ENCODE measurements at places on chromosomes 11 and 22.

- DNase-seq, result no peak
Observed at GRCh38 chr11:78314762-78315161, 102.9 kb downstream of the GAB2 start.

DNA sequence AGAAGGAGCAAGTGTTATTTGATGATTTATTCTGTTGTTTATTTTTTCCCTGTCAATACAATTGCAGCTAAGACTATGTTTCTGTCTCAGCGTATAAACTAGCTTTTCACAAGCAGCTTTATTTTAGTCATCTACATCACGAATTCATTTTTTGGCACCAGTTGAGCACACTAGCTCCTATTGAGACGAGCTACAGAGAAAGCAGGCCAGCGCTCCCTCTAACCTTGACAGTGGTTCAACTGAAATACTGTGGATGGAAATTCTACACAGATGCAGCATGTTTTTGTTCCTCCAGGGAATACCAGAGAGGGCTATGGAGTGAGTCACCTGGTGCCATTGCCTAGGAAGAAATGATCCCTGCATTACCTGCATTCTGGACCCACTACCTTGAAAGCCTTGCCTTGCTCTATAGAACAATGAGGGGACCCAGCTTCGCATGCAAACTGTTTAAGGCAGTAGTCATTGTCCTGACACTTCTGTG, 108.2 kb upstream of the ARHGAP42 start:
- no peak for DNase-seq

GRCh38 chr11:122998727-122999366, 17.2 kb upstream of the BSX start:
- DNase-seq, result no peak

DNA sequence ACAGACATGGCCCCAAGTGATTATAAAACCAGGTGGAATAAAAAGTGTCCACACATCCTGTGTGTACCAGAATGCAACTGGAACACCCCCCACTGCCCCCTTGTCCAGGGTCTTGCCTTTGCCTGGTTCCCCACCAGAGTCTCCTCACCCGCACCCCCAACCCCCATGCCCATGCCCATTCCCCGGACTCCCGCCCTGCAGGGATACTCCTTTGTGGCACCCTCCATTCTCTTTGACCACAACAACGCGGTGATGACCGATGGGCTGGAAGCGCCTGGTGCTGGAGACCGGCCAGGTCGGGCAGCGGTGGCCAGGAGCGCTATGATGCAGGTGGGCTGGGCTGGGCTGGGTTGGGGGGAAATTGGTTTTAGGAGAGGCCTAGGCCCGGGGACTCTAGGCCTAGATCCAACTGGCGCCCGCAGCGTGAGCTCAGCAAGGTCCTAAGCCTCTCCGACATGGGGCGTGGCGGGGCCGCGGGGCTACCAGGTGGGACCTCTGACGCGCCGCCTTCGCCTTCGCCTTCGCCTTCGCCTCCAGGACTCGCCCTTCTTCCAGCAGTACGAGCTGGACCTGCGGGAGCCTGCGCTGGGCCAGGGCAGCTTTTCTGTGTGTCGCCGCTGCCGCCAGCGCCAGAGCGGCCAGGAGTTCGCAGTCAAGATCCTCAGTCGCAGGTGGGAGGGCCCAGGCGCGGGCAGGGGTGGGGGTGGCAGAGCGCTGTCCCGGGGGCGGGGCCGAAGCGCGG, 9.1 kb downstream of the RPS6KA4 start:
- DNase-seq, result no peak

- no peak for DNase-seq
Observed at GRCh38 chr11:35373284-35373933, 45.9 kb downstream of the SLC1A2 start.

- DNase-seq, result no peak
Observed at GRCh38 chr11:31651208-31651607, 141.6 kb downstream of the ELP4 start.

DNA sequence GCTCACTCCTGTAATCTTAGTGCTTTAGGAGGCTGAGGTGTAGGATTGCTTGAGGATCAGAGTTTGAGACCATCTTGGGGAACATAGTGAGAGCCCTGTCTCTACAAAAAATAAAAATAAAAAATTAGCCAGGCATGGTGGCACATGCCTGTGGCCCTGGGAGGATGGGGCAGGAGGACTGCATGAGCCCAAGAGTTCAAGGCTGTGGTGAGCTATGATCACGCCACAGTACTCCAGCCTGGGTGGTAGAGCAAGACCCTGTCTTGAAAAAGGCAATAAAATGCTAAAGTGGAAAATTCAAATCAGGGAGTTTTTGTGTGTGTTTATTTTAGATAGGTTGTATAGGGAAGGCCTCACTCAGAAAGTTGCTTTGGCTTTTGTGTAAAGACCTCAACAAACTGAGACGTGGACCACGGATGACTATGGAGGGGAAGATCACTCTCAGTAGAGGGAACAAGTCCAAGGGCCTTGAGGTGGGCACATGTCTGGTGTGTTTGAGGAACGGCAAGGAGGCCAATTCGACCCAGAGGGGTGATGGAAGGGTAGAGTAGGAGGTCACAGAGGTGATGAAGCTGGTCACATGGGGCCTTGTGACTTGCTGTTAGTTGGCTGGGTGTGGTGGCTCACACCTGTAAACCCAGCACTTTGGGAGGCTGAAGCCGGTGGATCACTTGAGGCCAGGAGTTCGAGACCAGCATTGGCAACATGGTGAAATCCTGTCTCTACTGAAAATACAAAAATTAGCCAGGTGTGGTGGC, 35.7 kb downstream of the WEE1 start:
- DNase-seq, result no peak

GRCh38 chr11:85774256-85775101, 36.5 kb downstream of the SYTL2 start:
- no peak for DNase-seq

GRCh38 chr11:126115816-126116331, 53.2 kb upstream of the CDON start:
- no peak for DNase-seq

DNA sequence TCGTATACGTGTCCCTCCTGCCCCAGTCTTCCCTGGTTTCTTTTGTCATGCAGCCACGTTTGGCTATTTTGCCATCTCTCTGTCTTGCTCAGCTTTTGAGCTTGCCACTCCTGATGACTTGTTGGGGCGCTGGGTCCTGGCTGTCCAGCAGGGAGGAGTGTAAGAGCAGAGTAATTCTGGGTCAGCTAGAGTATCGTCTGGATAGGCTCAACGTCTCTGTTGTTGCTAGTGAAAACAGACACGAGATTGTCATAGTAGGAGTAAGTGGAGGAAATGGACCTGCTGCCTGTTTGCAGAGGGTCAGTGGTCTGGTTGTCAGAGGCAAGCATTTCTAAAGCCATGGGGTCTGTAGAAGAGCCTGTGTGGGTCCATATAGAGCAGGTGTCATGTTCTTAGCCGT, 83.0 kb downstream of the PPP6R3 start:
- no peak for DNase-seq

GRCh38 chr11:9038541-9038940, 34.7 kb upstream of the NRIP3 start:
- no peak for DNase-seq

GRCh38 chr22:44211946-44212930, 31.5 kb downstream of the PARVG start:
- DNase-seq, result no peak

DNA sequence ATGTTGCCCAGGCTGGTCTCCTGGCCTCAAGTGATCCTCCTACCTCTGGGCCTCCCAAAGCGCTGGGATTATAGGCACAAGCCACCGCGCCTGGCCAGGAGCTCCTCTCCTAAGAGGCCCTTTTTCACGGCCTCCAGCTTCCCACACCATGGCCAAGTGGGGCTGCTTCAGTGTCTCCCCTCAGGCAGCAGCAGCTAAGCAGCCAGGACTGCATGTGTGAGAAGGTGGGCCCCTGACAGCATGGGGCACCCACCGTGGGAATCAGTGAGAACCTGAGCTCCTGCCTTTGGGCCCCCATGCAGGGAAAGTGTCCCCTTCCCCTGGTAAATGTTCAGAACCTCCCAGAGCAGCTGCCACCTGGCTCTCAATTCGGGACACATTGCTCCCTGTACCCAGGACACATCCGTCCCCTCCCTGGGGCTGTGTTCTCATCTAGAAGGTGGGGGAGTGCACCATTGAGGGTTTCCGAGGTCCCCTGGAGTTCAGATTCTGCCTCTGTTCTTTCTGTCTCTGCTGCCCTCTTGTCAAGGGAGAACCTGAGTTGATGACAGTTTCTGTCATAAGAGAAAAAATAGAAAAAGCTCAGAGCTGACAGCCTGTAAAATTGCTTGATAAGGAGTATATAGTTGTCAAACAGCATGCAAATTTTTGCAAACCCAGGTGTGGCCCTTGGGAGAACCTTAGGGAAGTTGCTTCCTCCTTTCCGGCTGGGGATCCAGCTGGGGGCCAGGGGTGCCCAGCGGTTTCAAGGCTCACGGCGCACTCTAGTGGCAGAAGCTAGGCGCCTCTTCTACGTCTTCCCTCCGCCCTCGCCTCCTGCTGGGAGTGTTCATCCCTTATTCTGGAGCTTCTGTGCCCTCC, 29.7 kb downstream of the FAM83F start:
- DNase-seq, result peak; percentile 33

- DNase-seq, result no peak
Observed at GRCh38 chr11:72947229-72947628, 133.0 kb downstream of the ATG16L2 start.

GRCh38 chr11:65549096-65549495, 9.1 kb downstream of the LTBP3 start:
- DNase-seq, result no peak

GRCh38 chr22:31605851-31606585, 56.0 kb downstream of the PISD start:
- DNase-seq, result no peak

- no peak for DNase-seq
Observed at GRCh38 chr11:1425006-1425405, 35.3 kb downstream of the BRSK2 start.

DNA sequence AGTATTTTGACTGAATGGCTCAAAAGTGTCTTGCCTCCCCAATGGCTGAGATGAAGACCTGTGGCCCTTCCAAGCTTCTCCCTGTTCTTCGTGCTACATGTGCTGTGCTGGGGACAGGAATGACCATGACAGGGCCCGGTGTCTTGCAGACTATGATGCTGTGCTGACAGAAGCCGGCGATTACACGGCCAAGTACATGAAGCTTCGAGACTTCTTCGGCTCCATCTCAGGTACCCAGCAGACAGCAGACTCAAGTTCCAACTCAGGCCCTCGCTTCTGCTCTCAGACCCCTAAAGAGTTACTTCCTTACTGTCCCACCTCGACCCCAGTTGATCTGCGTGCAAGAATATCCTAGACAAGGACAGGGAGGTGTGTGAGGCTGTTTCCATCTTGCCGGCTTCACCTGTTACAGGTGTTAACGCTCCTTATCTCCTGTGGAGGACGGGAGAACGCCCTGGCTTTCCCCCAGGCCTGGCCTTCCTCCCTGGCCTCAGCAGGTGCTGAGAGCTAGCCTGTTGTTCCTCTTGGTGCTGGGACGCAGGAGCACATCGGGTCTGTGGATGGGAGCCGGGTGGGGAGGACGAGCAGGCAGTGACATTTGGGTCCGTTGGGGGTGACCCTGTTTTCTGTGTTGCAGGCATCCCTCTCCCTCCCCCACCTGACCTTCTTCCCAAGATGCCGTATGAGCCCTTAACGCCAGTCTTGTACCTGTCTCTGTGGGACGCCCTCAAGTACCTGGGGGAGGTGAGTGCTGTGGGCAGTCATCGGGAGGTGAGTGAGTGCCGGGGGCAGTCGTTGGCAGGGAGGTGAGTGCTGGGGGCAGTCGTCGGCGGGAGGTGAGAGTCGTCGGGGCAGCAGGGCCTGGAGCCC, 38.1 kb downstream of the GLB1L2 start:
- no peak for DNase-seq

- no peak for DNase-seq
Observed at GRCh38 chr11:72735495-72736027, 16.6 kb downstream of the ARAP1 start.

DNA sequence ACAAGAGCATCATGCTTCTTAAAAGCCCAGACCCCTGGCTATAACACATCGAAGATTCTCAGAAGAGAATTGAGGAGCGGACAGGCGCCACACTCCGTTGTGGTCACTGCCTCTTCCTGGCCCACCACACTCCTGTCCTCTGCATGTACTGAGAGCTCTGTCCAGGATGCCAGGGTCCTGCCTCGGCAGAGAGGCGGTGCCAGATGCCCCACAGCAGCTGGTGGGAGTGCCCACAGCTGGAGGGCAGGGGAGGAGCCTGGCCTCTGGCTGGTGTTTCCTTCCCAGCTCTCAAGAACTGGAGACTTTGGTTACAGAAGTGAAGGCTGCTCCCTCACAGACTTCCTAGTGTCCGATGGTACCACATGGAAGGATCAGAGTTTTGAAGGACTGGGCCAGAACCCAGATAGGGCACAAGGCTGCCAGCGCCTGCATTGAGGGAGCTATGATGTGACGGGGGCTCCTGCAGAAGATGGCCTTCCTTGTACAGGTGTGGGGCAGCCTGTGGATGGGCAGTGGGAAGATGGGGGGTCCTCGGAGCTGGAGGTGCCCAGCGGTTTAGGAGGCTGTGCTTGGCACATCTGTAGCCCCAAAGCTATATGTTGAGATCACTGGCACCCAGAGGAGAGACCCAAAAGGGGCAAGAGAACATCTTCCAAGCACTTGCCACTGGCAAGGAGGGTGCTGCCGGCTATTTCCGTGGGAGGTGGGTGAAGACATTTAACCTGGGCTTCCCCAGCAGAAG, 19.4 kb downstream of the RSPH14 start:
- no peak for DNase-seq

Measured in activated T-helper 1 cell treated with anti-CD3 and anti-CD28 coated beads, Interleukin-2, amount 50 U/mL, for 16 hours (primary cell).